ENCODE measurements at places on chromosomes 2 and 18.

DNA sequence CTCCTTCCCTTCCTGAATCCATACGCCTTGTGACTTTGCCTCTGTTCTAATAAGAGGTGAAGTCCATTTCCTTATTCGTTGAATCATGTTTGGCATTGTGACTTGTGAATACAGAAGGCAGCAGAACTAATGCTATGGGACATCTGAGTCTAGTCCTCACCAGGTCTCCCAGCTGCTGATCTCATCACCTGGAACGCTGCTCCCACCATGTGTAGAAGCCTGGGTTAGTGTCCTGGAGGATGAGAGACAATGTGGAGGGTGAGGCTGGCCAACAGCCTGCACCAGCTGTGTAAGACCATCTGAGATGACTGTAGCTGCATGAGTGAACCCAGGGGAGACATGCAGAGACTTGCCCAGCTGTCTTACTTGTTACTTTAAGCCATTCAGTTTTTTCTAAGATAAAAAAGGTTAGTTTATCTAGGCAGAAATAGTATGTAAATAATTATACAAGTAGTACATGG lies 3.5 kb upstream of the HAAO start:
- DNase-seq, result no peak

DNA sequence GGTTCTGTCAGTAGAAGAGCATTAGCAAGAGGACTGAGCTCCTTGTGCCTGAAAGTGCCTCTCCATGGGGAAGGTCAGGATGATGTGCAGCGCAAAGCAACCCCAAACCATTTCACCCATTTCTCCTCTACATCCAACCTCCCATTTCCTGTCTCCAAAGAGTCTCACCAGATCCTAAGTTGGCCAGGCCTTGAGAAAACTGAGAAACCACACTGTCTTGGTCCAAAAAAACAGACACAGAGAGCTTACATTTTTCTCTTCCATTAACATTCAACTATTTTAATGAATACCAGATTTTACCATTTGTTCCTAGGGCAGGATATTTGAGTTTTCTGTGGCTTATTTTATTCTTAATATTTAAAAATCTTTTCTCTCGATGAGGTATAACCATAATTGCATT lies 195.0 kb downstream of the EPHA4 start:
- peak; percentile 72 for DNase-seq

- peak; percentile 72 for DNase-seq
Measured at GRCh38 chr2:180012523-180012922, 5.4 kb upstream of the CWC22 start.

- DNase-seq, result peak; percentile 32
Measured at GRCh38 chr2:238061315-238062202, 758 bp downstream of the SCLY start.

DNA sequence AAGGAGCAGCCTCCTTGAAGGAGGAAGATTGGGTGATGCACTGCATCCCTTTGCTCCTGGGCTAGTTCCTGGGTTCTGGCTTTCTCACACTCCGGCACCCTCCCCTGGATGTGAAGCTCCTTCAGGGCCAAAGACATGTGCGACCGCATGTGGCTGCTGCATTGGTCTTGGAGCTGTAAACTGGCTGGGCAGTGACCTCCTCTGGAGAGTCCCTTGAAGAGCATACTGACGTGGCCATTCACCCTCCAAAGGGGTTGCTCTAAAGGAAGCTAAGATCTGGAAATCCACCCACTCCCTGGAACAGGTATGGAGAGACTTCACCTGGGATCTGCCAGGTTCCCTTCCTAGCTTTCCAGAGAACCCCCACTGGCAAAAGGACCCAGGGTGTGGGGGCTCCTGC lies 62.1 kb downstream of the TMEM17 start:
- no peak for DNase-seq

DNA sequence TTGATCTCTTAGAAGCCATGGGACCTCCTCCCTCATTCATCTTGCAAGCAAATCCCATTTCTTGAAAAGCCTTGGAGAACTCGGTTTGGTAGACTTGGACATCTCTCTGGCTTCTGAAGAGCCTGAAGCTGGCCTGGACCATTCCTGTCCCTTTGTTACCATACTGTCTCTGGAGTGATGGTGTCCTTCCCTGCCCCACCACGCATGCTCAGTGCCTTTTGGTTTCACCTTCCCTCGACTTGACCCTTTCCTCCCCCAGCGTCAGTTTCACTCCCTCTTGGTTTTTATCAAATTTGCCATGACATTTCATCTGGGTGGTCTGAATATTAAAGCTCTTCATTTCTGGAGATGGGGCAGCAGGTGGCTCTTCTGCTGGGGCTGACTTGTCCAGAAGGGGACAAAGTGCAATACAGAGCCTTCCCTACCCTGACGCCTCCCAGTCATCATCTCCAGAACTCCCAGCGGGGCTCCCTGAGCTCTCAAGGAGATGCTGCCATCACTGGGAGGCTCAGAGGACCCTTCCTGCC lies 20.0 kb downstream of the FOSL2 start:
- no peak for DNase-seq

DNA sequence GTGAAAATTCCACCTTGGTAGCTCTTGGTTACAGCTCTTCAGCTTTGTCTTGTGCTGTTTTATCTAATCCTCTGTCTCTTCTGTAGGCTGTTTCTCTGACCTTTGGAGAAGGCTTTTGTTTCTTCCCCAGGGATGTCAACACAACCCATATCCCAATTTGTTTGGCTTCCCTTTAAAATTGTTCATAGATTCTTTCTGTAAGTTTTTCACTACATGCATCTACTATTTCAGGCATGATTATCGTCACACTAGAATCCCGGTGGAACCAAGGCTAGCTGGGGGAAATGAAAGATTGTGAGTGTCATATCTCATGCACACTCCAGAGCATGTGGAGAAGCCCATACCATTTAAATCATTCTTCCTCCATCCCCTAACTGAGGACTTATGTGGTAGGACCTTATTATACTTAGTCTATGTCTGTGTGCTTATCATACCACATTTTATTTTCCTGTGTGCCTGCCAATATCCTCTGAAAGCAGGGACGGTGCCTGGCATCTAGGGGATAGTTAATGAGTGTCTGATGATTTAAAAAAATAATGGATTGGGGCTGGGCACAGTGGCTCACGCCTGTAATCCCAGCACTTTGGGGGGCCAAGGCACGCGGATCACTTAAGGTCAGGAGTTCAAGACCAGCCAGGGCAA lies 59.9 kb downstream of the CRIM1 start:
- DNase-seq, result no peak

- no peak for DNase-seq
Measured at GRCh38 chr2:29374823-29375222, 259.6 kb downstream of the CLIP4 start.

- no peak for DNase-seq
Measured at GRCh38 chr18:58315041-58315440, 271.0 kb downstream of the NEDD4L start.

- no peak for DNase-seq
Measured at GRCh38 chr2:179579800-179580199, 281.6 kb downstream of the ZNF385B start.

GRCh38 chr2:18339326-18339725 lies 221.1 kb downstream of the RDH14 start:
- DNase-seq, result peak; percentile 17

- no peak for DNase-seq
Measured at GRCh38 chr2:624551-625347, 52.5 kb downstream of the TMEM18 start.

DNA sequence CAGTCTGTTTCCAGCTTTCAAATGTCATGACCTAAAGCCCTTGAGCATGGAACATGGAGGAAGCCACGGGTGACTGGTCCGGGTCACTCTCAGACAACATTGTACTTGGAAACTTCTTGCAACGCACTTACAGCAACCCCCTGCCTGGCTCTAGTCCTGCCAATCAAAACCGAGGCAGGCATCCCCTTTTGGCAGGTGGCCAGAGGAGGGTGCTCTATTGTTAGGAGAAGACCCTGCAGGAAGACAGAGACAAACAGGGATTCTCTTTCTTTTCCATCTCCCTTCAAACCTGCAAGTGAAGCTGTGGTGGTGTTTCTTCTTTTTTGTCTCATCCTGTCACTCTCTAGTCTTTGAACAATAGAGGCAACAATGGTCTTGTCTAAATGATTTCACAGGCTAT lies 667.2 kb downstream of the ZEB2 start:
- no peak for DNase-seq

DNA sequence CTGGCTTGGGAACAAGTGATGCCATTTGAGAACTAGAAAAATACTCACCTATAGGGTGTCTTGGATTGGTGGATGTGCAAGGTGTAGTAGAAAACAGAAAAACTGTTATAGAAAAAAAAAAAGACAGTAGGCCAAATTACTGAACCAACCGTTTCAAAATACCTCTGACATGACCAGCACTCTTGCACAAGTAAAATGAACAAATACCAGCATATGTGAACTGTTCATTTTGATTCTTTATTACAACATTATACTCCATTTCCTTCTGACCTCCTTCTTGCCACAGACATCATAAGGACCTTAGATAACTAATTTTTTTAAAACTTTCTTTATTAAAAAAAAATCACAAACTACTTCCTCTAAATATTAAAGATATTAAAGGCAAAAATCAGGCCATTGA lies 125.5 kb downstream of the ATAD2B start:
- DNase-seq, result peak; percentile 54

GRCh38 chr18:22542406-22542835 lies 124.7 kb upstream of the CTAGE1 start:
- DNase-seq, result peak; percentile 66

DNA sequence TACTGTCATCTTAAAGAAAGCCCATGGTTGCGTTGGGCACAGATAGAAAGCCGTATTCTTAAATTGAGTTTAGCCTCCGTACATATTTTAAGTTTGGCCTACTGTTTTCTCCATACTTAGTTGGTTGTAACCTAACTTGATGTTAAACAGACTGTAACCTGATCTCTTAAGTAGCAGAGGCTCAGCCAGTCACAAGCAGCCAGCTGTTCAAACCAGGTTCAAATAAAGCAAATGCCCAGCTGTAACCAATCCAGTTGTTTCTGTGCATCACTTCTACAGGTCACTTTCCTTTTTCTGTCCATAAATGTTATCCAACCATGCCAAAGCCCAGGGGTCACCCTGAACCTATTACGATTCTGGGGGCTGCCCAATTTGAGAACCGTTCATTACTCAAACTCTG lies 10.0 kb upstream of the THADA start:
- no peak for DNase-seq

GRCh38 chr2:201383136-201383535 lies 26.0 kb upstream of the FLACC1 start:
- no peak for DNase-seq

GRCh38 chr2:68845043-68845442 lies 26.2 kb downstream of the BMP10 start:
- no peak for DNase-seq

DNA sequence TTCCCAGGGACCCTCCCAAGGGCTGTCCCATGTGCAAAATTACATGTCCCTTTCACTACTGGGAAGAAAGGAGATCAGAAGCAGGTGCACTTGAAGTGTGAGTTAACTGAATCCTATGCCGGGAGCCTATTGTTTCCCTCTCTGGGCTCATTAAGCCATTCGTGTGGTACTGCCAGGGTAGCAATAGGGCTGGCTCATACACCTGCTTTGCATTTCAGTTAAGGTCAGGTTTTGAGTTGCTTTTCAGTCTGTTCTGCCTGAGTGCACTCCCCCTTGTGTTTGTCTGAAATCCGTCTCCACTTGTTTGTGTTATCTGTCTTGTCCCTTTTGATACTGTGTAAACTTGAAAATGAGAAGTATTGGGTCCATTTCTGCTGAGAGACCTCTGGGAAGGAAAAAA lies 1232.6 kb upstream of the NRXN1 start:
- DNase-seq, result no peak

DNA sequence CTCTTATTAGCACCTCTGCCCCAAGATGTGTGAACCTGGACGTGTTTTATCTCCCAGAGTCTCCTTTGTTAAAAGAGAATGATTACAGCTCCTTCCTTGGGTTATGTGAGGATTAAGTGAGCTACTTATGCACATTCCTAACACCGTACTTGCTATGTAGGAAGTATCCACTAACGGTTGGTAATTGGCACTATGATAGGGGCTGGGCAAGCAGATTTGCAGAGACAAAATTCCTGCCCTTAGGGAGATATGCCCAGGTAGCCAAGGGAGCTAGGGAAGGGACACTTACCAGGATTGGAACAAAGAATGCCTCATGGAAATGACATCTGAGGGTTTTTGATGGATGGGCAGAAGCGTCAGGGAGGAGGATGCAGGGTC lies 11.5 kb upstream of the ALPK2 start:
- DNase-seq, result no peak

GRCh38 chr2:146262606-146263005 lies 1582.2 kb upstream of the ACVR2A start:
- DNase-seq, result no peak

GRCh38 chr18:2979871-2980790 lies 32.8 kb downstream of the LPIN2 start:
- no peak for DNase-seq

GRCh38 chr2:191087311-191087710 lies 63.5 kb downstream of the STAT4 start:
- no peak for DNase-seq

- DNase-seq, result no peak
Measured at GRCh38 chr2:20603791-20604190, 47.1 kb downstream of the HS1BP3 start.

- DNase-seq, result no peak
Measured at GRCh38 chr18:10228326-10228725, 226.1 kb upstream of the APCDD1 start.

DNA sequence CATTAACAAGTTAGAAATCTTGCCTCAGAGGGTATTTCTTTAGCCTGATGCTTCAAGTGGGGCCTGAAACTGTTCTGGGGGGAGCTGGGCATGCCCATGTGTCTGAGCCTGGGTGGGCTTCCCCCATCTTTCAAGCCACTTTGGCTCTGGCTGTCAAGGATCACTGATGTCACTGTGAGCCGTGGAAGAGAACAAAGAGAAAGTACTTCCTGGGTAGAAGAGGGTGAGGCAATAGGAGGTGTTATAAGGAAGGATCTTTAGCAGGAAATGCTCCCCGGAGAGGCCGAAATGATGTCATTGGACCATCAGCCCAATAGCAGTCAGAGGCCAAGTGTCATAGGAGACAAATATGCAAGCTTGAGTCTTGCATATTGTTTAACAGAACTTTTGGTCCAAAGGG lies 228.4 kb upstream of the MEX3C start:
- DNase-seq, result no peak

GRCh38 chr2:166768393-166769123 lies 119.7 kb upstream of the XIRP2 start:
- no peak for DNase-seq

DNA sequence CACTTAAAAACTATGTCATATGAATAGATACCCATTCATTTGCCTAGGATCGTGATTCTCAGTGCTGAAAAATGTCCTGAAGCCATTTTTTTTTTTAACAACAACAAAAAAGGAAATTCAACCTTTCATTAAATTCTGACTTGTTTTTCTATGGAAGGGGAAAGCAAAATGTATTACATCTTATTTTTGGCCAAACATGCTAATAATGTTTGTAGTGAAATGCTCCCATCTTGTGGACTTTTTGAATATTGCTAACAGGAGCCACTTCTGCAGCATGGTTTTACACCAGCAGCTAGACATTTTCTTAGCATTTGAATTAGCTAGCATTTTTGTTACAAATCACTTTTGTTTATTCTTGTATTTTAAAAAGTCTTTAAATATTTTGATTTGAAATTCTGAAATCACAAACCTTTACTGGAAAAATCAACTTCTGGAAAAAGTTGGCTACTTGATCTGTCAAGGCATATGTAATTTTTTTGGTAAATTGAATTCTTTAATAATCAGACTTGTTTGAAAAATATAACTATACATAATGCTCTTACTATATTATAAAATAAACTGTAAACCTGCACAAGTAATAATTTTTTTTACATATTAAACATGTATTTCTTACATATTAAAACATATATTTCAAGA lies 75.8 kb downstream of the KIDINS220 start:
- peak; percentile 53 for DNase-seq
